ENCODE measurements at places on chromosomes 7 and 10.

- no peak for DNase-seq
These were observed 62.7 kb downstream of the KAT6B start for GRCh38 chr10:74888962-74889661.

GRCh38 chr7:336810-337566 lies 47.0 kb downstream of the FOXL3 start:
- no peak for DNase-seq

DNA sequence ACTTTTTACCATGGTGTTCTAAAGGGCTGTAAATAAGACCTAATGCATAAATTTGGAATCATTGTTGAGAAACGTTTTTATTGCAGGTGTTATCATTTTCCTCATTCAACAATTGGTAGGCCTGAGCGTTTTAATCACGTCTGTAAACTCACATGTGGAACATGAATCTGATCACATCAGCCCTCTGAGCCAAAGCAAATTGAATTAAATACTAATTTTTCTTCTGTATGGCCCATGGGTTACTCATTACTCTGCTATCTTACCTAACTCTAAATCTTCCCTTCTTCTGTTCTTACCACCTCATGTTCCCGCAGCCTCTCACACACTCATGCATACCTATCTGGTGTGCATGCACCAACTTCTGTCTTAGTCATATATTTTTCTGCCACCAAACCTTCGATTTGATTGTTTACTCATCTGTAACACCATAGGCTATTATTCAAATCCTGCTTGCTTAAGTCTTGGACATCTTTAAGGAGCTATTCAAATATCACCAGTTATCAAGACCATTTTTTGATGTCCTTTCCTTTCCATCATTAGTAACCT lies 82.3 kb downstream of the NXPH1 start:
- no peak for DNase-seq

GRCh38 chr10:29607576-29607975 lies 27.2 kb downstream of the SVIL start:
- no peak for DNase-seq

- DNase-seq = no peak
These were observed 13.8 kb downstream of the GSDME start for GRCh38 chr7:24743471-24743870.

All from NCI-H2029 treated with DMSO at 0.1 percent for 48 hours (cell line).